KG1 (cell line): ENCODE measurements at places on chromosomes 7 and 10.

DNA sequence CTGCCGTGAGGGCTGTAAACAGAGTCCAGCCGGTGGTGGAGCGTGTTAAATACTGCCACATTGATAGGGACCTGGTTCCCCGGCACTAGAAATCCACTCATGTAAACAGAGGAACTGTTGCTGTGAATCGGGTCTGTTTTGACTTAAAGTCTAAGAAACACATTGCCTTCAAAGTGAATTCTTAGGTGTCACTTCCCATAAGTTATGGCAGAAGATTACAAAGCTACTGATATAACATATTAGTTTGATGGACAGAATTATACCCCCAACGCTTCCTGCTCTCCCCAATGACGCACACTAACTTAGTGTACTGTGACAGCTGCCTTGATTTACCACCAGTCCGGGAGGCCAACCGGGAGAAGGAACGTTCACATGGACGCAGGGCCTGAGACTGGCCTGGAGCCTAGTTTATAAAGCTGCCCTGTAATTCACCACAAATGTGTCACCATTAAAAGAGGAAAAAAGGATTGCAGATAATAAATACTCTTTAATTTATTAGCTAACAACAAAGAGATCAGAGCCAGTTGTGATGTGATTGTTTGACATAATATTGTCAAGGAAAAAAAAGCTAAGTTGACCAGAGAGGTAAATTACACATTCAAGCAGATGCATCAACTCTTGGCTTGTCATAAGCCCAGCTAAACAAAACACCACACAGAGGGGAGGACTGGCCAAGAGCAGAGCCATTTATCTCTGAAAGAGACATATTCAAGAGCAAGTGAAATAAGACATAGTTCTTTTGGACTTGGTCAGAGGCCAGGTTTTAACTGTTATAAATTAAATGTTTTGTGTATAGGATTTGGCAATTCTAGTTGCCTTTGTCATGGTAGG, 820.6 kb downstream of the LRMDA start:
- no peak for DNase-seq

DNA sequence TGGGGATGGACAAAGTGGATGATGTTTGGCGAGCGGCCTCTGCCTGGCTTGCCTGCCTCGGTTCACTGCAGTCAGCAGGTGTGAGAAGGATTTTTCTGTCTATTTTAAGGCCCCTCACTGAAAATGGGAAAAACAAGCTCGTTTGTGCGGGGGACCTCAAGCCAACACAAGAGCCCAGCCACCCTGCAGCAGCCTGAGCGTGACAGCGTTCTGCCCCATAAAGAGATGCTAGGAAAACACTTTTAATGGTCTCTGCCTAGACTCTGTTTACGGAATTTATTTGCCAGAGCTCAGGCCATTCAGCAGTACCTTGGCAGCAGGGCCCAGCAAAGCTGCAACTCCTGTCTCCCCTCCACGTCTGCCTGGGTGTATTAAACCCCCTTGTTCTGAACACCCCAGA, 131.7 kb downstream of the GRK5 start:
- DNase-seq = no peak

DNA sequence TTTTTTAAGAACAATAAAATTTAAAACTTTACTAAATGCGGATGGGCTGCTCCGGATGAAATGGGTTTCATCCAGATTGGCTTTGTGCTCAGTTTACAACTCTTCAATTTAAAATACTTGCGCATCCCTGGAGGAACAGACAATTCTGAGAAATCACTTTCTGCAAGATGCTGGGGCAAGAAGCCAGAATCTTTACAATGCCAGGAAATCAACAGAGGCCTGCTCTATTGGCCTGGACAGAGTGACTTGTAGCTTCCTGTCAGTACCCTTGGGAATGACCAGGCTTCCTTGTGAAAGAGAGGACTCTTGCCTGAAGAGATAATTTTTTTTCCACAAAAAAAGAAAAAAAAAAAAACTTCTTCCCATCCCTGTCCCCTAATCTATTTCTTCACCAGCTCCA, 3.9 kb upstream of the FAM13C start:
- DNase-seq = no peak

GRCh38 chr10:104873161-104873560, 232.1 kb downstream of the SORCS3 start:
- no peak for DNase-seq

DNA sequence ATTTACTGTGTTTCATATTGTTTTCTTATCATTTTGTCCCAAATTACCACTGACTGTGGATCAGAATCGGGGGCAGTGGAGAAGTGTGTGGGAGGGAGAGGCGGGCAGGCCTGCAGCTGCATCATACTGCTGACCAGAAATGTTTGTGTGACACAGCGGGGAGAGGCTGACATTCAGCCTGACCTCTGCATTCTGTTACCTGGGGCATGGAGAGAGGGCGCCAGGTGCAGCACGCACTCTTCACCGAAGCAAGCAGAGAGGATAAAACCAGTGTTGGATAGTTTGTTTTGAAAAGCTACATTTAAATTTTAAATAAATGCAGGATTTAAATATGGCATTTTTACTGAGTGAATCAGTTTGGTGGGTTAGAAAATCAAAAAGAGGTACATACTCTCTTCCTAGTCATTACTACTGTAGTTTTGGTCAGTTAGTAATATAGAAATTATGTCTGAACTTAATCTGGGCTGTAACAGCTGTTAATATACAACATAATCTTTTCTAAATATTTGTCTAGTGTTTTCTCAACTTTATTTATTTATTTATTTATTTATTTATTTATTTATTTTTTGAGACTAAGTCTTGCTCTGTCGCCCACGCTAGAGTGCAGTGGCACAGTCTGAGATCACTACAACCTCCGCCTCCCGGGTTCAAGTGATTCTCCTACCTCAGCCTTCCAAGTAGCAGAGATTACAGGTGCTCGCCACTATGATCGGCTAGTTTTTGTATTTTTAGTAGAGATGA, 8.8 kb upstream of the STMP1 start:
- no peak for DNase-seq

DNA sequence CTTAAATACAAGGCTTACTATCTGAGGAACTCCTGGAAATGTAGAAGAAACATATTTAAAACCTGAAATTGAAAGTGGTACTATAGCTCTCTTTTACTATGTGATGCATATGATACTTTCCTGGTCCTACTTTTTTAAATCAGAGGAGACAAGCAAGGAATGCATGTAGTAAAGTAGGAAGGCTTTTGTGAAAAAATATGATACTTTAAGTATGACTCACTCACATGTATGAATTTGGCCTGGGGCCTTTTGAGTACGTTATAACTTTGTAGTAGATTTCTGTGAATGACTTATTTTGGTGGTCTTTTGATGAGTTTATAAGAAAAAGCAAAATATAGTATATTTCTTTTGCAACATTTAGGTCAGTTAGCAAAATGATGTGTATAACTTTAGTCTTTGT, 53.8 kb downstream of the TAX1BP1 start:
- no peak for DNase-seq

- no peak for DNase-seq
Observed at GRCh38 chr10:117360994-117361667, 14.1 kb downstream of the PDZD8 start.

DNA sequence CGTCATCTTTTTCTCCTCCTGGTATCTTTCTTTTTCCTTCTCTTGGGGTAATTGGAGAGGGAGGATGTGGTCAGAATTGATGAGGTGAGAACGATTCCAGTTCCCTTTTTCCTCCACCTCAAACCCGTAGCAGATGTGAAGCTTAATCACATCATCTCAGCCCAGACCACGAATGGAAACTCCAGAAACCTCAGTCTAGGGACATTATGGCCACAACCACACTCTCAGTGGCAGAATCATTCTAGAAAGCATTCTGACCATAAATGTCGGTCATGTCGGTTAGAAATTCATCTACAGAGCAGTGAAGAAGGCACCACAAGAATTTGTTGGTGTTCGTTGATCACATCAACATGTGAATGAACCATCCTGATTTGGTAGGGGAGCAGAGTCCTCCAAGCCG, 78.7 kb downstream of the GATA3 start:
- DNase-seq = peak; percentile 3

- no peak for DNase-seq
Observed at GRCh38 chr7:82441669-82442478, 1.7 kb downstream of the CACNA2D1 start.

DNA sequence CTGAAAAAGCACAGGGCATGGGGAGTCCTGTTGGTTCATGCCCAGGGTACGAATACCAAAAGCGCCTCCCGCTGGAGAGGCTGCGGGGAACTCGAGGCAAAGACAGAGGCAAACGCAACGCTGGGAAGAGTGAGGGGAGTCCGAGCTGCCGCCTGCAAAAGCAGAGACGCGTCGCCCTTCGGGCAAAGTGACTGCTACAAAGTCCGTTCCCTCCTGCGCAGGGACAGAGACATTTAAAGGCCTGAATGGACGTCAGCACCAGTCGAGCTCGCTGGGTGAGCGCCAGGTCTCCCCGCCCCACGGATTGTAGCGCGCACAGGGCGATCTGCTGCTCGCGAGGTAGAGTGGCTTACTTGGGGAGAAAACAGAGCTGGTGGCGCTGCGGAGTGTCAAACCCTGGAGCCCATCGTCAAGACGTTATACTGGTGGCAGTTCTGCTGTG, 732.8 kb downstream of the ZWINT start:
- no peak for DNase-seq

GRCh38 chr7:84091318-84091717, 103.3 kb downstream of the SEMA3A start:
- DNase-seq = no peak

GRCh38 chr10:2111965-2112364, 374.6 kb upstream of the ADARB2 start:
- DNase-seq = no peak

- no peak for DNase-seq
Observed at GRCh38 chr7:17326378-17326777, 27.9 kb downstream of the AHR start.

GRCh38 chr7:39532832-39533231, 33.4 kb upstream of the YAE1 start:
- no peak for DNase-seq

DNA sequence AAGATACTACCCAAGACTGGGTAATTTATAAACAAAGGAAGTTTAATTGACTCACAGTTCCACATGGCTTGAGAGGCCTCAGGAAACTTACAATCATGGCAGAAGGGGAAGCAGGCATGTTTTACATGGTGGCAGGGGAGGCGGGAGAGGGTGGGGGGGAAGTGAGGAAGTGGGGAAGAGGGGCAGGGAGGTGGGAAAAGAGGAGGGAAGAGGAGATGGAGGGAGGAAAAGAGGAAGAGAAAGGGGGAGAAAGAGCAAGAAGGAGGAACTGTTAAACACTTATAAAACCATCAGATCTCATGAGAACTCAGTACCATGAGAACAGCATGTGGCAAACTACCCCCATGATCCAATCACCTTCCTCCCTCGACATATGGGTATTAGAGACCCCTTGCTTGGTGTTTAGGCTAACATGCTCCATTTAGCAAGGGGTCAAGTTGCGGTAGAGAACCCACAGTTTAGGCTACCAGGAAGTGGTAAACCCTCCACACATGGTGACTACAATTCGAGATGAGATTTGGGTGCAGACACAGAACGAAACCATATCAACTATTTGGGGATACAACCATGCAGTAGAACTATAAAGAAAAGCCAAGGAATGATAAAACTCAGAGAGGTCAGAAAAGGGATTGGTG, 3.5 kb upstream of the LMBR1 start:
- peak; percentile 19 for DNase-seq

DNA sequence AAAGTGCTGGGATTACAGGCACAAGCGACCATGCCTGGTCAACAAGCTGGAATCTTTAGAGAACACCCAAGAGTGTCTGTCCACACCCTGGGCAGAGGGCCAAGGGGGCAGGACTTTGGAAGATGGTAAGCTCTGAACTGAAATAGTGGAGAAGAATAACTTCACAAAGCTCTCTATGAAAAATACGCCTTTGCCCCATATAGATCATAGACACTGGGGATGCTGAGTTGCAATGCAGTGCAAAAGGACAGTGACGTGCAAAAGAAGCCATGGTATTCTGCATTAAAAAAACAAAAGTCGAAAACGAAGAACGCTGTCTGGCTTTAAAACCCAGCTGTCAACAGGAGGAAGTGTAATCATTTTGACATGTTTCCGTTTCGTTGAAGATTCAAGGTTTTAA, 353.6 kb downstream of the CALN1 start:
- DNase-seq = peak; percentile 89

DNA sequence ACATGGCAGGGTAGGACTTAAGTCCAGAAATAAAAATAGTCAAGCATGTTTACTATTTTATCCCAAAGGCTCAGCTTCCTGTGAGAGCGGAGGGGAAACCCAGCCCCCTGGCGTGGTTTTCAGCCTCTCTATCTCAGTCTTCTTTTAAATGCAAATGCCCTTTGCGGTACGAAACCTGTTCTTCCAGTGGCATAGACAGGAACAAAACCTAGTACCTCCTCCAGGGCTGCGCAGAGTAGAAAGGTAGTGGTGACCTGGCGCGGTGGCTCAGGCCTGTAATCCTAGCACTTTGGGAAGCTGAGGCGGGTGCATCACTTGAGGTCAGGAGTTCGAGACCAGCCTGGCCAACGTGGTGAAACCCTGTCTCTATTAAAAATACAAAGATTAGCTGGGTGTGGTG, 181.3 kb upstream of the FOXK1 start:
- no peak for DNase-seq

GRCh38 chr7:33107136-33108066, 1.8 kb downstream of the RP9 start:
- peak; percentile 19 for DNase-seq

GRCh38 chr10:17747883-17748550, 4.0 kb upstream of the TMEM236 start:
- DNase-seq = no peak

GRCh38 chr7:100208911-100209408, 10.8 kb upstream of the PVRIG start:
- DNase-seq = no peak

- DNase-seq = no peak
Observed at GRCh38 chr7:19920166-19920565, 146.7 kb upstream of the TMEM196 start.

- DNase-seq = no peak
Observed at GRCh38 chr7:132117181-132117580, 459.1 kb downstream of the PLXNA4 start.
